Stimulated activated CD8-positive, alpha-beta memory T cell treated with anti-CD3 and anti-CD28 coated beads, Interleukin-2, amount 100 ng/mL, for 48 hours (primary cell): ENCODE measurements at places on chromosomes 5 and 9.

DNA sequence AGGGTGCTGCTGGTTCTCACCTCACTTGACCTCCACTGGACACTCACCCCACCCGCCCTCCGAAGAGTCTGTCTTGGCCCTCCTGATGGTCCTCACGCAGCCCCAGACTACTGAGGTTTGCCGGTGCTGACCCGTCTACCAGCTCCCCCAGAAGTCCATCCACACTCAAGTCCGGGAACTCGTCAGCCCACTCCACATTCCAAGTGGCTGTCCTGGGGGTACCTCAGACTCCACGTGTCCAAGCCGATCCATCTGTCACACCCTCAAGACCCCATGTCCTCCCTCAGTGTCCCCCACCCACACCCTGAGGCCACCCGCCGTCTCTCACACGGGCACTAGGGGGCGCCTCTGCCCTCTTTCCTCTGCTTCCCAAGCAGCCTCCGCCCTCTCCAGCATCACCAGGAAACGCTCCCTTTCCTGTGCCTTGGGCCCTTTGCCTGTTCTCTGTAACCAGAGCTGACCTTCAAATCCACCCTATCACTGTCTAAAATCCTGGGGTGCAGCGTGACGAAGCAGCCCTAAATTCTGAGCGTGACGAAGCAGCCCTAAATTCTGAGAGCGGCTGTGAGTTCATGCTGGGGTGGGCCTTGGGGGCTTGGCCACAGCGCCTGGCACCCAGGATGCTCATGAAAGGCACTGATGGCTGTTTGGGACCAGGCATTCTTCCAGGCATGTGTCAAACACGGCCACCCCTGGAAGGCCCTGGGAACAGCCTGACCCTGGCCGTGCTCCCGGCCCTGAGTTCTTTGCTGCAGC lies 95.7 kb downstream of the KCNT1 start:
- peak; percentile 35 for DNase-seq

DNA sequence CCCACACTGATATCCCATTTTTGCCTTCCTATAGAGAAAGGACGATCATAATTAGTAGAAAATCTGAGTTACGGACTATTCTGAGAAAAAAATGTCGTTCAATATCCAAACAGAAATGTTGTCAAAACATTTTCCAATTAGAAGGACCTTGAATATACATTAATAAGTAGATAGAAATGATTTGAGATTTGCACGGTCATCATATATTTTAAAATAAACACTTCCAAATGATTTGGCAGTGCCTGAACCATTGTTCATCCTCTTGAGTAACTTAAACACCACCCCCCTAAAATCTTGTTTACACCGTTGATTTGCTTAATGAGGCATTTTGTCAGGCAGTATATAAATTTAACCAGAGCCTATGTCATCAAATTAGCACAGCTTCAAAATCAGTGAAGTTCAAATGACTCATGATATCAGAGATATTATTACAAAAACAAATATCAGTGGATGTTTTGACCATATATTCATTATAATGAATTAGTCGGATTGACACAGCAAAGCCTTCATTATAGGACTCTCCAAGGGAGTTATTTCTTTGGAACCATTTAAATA lies 105.0 kb downstream of the ACTL7B start:
- no peak for DNase-seq

GRCh38 chr5:17216974-17217492 lies 398 bp upstream of the BASP1 start:
- no peak for DNase-seq

DNA sequence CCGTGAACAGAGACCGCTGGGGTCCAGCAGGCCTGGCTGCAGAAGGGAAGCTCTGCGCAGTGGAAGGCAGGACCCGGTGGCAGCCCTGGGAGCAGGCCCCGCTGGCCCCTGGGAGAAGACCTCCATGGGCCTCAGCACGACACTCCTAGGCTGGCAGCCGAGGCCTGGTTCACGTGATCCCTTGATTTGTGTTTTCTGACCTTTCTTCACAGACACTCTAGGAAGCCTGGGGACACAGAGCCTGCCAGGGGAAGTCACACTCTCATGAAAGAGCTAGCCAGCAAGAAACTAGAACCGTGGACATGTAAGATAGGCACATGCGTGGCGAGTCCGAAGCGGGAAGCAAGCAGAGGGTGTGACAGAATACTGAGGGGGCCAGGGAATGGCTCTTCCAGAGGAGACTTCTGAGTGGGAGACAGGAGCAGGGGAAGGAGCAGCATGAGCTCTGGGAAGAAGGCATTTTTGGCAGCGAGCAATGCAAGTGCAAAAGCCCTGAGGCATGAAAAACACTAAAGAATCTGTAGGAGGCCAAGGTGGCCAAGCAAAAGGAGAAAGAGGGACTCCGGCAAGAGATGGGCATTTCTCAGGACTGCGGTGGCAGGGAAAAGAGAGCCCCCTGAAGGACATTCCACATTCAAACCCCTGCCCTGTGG lies 26.6 kb upstream of the IL17B start:
- no peak for DNase-seq

DNA sequence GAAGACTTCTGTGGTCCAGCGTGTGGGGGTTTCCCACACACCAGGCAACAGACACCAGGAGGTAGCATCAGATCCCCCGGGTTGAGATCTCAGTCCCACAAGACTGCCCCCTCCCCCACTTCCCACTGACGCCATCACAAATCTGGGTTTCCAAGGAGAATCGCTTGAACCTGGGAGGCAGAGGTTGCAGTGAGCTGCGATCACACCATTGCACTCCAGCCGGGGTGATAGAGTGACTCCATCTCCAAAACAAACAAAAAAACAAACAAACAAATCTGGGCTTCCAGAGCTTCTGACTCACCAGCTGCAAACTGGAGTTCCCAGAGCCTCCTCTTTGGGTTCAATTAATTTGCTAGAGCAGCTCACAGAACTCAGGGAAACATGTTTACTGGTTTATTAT lies 4.7 kb upstream of the GBGT1 start:
- no peak for DNase-seq

DNA sequence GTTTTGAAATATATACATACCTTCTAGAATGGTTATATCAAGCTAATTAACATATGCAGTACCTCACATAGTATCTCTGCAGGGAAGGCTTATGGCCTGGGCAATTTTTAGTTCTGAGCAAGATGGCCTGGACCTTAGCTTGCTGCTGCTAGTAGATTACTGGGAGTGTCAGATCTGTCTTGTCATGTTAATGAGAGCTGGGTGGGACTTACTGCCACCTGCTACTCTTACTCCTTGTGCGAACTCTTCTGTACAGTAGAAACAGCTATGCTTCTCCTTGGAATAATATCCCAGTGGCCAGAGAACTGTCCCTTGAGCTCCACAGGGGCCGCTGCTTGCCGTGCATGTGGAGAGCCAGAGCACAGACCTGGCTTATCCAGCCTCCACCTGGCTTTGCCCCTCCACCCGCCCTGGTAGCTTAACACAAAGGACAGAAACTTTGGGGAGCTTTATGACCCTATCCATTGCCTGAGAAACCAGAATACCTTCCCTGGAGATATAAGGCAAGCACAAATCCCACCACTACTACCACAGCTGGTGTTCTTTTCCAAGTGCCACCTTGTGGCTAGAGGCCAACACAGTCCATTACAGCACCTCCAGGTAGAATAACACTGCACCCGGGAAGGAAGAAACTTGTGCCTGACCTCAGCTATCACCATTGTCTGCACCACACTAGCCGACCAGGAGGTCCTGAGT lies 74.4 kb upstream of the RUSC2 start:
- no peak for DNase-seq

- DNase-seq: no peak
These were observed 772.7 kb downstream of the PRELID2 start for GRCh38 chr5:145062280-145063062.

- DNase-seq: no peak
These were observed 40.8 kb upstream of the LMNB1 start for GRCh38 chr5:126736141-126736540.

- DNase-seq: no peak
These were observed 4.6 kb upstream of the SLC6A7 start for GRCh38 chr5:150184990-150185912.

- DNase-seq: no peak
These were observed 408.1 kb downstream of the FAM170A start for GRCh38 chr5:120037451-120037850.

- no peak for DNase-seq
These were observed 445.0 kb upstream of the TRPC7 start for GRCh38 chr5:136810261-136810801.

GRCh38 chr5:145554399-145554798 lies 280.7 kb downstream of the PRELID2 start:
- no peak for DNase-seq

DNA sequence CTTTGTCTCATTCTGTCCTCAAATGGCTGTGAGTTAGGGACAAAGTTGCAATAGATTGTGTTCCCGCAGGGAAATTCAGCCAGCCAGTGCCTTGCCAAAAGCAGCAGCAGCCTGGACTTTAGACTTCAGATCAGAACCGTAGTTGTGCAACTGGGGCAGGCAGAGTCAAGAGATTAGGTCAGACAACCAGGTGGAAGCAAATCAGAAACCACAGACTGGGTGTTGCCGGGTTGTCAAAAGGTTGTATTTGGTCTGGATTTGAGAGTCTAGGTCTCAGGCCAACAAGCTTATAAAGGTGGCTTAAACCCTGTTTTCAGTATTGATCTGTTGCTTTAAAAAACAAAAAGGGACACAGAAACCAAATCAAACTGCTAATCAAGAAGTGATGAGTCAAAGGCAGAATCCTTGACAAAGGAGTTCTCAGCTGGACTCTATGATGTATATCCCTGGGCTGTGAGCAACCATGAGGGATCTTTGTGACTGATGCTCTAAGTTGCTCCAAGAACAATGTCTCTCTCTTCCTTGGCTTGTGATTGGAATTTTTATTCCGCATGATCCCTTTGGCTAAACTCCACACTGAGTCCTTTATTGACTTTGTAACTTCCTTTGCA lies 20.9 kb downstream of the RFK start:
- no peak for DNase-seq

DNA sequence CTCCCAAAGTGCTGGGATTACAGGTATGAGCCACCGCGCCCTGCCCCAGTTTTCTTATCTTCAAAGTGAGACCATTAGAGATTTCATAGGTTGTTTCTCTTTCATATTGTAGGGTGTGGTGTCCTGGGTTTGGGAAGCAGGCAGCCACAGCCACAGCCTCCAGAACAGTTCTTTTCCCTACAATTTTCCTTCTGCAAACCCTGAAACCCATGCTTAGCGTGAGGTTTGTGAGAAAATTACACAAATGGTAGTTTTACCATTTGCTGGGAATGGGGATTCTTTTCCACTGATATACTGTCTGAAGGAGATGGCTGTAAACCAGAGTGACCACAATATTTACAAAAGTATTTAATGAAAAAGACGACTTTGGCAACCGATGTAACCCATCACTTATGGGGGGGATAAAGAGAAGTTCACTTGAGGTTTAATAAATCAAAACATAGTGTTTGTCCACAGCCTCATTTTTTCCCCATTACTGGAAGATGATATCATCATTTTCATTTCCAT lies 26.7 kb upstream of the ECM2 start:
- DNase-seq: no peak

DNA sequence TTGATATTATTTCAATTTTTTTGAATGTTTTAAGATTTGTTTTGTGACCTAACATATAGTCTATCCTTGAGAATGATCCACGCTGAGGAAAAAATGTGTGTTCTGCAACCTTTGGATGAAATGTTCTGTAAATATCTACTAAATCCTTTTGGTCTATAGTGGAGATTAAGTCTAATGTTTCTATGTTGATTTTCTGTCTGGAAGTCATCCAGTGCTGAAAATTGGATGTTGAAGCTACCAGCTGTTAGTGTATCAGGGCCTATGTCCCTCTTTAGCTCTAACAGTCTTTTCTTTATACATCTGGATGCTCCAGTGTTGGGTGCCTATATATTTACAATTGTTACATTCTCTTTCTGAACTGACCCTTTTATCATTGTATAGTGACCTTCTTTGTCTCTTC lies 422.3 kb downstream of the TMEM232 start:
- DNase-seq: no peak

GRCh38 chr5:81425569-81425968 lies 31.6 kb upstream of the ACOT12 start:
- DNase-seq: no peak

GRCh38 chr5:45779874-45780671 lies 83.9 kb upstream of the HCN1 start:
- DNase-seq: no peak

- no peak for DNase-seq
These were observed 38.6 kb downstream of the HMCN2 start for GRCh38 chr9:130304116-130304515.

- DNase-seq: no peak
These were observed 276.3 kb downstream of the SAXO1 start for GRCh38 chr9:18756712-18757125.

GRCh38 chr9:86836797-86837196 lies 110.5 kb downstream of the GAS1 start:
- no peak for DNase-seq

GRCh38 chr9:118596374-118597015 lies 772.7 kb downstream of the BRINP1 start:
- DNase-seq: no peak
